ENCODE measurements at places on chromosomes 7 and 10. TPM values are rescaled to one million over a fixed set of nuclear protein-coding genes. Genes with fewer than 3 reads are reported as not detected.

The OR6V1 gene
- total RNA-seq, result not detected

- H3K27me3 ChIP-seq, result no peaks in the 10 kb centered on the region
- no peak for DNase-seq
- no peaks in the 10 kb centered on the region for H3K36me3 ChIP-seq
- no peak overlapping the region for H3K27ac ChIP-seq
Measured at GRCh38 chr7:70720191-70720873, 411.6 kb upstream of the GALNT17 start.

DNA sequence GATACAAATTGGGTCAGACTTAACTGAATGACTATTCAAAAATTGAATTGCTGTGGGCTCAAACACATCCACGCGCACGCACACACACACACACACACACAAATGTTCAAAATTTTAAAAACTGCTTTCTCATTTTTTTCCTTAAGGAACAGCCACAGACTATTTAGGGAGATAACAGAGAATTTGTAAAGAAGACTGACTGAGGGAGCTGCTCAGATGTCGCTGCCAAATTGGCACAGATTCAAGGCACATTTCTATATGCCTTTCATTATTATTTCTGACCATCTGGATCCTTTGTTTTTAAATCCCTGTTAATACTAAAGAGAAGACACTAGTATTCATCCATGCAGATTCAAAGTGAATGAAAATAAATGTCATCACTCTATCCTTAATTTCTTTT lies 154.8 kb downstream of the DGKB start:
- no peaks in the 10 kb centered on the region for H3K27me3 ChIP-seq
- H3K27ac ChIP-seq, result no peak overlapping the region
- DNase-seq, result no peak
- H3K4me1 ChIP-seq, result no peaks in the 10 kb centered on the region
- H3K36me3 ChIP-seq, result no peaks in the 10 kb centered on the region

The CALY gene
- not detected for total RNA-seq

DNA sequence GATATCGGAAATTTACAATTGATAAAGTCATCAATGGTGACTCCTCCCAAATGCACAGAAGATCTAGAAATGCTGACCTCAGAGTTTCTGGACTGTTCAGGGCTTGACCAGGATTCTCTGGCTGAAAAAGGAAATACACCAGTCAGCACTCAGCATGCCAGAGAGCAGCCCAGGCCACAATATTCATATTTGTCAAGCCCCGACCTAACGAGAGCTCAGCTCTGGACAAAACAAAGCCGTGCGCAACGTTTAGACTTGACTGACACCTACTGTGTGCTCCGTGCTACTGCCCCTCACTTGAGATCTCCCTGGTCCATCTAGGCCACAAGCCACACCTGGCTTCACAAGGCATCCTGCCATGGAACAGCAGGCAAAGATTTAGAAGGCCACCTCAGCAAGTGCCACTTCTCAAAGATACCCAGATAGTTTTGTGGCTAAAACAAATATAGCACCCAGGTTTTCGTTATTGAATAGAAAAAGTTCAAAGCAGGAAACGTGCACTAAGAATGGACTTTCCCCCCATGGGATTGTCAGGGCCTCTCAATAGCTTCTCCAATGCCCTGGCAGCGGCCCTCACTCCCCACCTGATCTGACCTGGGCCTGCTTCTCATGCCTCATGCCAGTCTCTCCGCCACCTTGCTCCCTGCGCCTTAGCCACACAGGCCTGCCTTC lies 218.3 kb downstream of the FAM107B start:
- no peak overlapping the region for H3K4me3 ChIP-seq
- no peaks in the 10 kb centered on the region for H3K27me3 ChIP-seq
- H3K27ac ChIP-seq, result peak overlapping the region; percentile 18
- peaks cover 38% of the 10 kb centered on the region for H3K4me1 ChIP-seq
- peaks cover 4% of the 10 kb centered on the region for H3K36me3 ChIP-seq

The UPK3BL1 gene
- total RNA-seq, result 2.8 TPM

- peaks cover 3% of the 10 kb centered on the region for H3K4me1 ChIP-seq
- H3K27ac ChIP-seq, result no peak overlapping the region
- no peak overlapping the region for H3K4me3 ChIP-seq
- peaks cover 2% of the 10 kb centered on the region for H3K27me3 ChIP-seq
- H3K36me3 ChIP-seq, result no peaks in the 10 kb centered on the region
Measured at GRCh38 chr10:14822879-14823755, 14.7 kb downstream of the CDNF start.

DNA sequence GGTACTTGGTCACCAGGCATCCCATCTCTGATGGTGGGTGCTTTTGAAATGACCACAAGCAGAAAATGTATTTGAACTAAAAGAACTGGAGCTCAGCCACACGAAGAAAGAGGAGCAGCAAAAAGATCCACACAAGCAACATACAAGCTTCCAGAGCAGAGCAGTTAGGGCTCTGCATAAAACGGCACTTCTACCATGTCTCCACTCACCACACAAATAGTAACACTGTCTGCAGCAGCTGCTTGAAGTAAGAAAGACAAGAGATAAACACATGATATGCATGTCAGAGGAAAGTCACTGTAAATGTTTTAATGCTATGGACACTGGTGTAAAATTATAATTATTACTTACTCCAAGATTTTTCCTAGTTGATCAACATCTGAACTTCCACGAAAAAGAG lies 32.5 kb upstream of the FAM133B start:
- peaks cover 9% of the 10 kb centered on the region for H3K36me3 ChIP-seq
- H3K27ac ChIP-seq, result peak overlapping the region; percentile 38
- H3K4me1 ChIP-seq, result peaks cover 7% of the 10 kb centered on the region

DNA sequence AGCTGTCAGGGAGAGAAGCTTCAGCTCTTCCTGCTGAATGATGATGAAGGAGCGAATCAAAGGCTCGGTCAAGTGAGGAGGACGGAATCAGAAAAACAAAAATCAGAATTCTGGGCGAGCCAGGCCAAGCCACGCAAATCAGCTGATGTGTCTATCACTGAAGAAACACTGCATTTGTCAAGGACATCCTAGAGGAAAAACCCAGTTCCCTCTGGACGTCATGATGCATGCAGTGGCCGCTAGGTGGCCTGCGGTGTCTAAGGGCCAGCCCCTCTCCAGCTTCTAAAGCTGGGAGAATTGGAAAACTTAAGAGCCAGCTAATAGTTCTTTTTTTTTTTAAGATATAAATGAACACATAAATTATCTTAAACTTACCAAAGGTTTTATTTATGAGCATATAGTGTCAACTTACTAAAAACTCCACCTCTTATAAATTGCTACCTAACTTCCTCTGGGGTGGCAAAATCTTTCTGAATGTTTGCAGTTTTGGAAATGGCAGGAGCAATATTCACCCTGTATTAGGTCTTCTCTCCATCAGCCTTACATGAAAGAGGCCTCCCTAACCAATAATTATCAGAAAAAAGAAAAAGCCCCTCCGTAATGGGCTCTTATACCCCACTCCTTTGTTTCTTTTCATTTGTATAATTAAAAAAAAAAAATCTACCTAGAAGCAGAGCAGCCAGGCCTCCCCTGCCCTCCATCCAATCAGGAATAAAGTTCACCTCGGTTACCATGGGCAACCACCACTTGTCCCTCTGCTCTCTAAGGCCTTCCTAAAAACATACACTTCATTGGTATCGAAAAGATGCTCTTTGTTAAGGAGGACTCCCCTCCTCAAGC lies 186.8 kb downstream of the USP6NL start:
- no peak overlapping the region for H3K27ac ChIP-seq
- no peaks in the 10 kb centered on the region for H3K36me3 ChIP-seq
- no peaks in the 10 kb centered on the region for H3K27me3 ChIP-seq
- no peak overlapping the region for H3K4me3 ChIP-seq

The ASB13 gene
- total RNA-seq, result 6.4 TPM

Measured in IMR-90 (cell line).